ENCODE measurements at places on chromosomes 6 and 20. TPM values are rescaled to one million over a fixed set of nuclear protein-coding genes. Genes with fewer than 3 reads are reported as not detected.

The CST5 gene
- total RNA-seq = 0.79 TPM

The LPIN3 gene
- 17.5 TPM for total RNA-seq

The PM20D2 gene
- 10.3 TPM for total RNA-seq

The C6orf15 gene
- not detected for total RNA-seq

The PLEKHG1 gene
- 48.7 TPM for total RNA-seq

The FGD2 gene
- not detected for total RNA-seq

The TPBG gene
- 168 TPM for total RNA-seq

The METTL24 gene
- total RNA-seq = 10.0 TPM

The CEP85L gene
- total RNA-seq = 8.9 TPM

The HNF4A gene
- total RNA-seq = 19.9 TPM

DNA sequence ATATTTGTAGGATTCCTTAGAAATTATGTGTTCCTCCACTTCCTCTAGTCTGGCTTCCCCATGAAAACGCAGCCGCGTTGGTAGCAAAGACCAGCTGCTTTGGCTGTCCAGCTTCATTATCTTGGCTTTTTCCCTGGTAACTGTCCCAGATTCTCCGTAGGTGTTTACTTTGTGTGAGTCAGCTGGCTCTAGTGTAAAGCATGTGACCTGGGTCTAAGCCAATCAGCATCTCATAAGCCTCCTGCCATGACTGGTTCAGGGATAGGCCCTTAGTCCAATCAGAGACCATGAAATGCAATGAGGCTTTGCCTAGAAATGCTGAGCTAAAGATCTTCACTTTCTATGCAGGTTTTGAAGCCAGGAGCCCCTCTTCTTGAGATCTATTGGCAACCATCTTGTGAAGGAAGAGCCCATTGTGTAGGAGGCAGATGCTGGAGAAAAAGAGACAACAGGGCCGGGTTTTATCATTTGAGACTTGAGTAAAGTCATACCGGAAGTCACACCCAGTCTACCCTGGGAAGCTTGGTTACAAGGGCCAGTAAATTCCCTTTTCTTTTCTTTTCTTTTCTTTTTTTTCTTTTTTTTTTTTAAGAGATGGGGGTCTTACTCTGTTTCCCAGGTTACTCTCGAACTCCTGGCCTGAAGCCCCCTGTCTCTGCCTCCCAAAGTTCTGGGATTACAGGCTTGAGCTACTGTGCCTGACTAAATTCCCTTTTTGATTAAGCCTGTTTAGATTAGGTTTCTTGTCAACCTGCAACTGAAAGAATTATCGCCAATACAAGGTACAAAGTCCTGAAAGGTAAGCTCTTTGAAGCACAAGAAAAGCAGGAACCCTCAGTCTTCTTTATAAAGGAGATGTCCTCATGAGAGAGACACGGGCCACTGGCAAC is 256.5 kb upstream of the RREB1 start:
- H3K27ac ChIP-seq = no peak overlapping the region
- H3K27me3 ChIP-seq = no peaks in the 10 kb centered on the region
- DNase-seq = no peak

GRCh38 chr6:113340371-113340770 is 516.8 kb upstream of the MARCKS start:
- H3K36me3 ChIP-seq = no peaks in the 10 kb centered on the region
- peaks cover 21% of the 10 kb centered on the region for H3K4me1 ChIP-seq
- DNase-seq = no peak
- no peaks in the 10 kb centered on the region for H3K27me3 ChIP-seq
- H3K4me3 ChIP-seq = no peak overlapping the region

DNA sequence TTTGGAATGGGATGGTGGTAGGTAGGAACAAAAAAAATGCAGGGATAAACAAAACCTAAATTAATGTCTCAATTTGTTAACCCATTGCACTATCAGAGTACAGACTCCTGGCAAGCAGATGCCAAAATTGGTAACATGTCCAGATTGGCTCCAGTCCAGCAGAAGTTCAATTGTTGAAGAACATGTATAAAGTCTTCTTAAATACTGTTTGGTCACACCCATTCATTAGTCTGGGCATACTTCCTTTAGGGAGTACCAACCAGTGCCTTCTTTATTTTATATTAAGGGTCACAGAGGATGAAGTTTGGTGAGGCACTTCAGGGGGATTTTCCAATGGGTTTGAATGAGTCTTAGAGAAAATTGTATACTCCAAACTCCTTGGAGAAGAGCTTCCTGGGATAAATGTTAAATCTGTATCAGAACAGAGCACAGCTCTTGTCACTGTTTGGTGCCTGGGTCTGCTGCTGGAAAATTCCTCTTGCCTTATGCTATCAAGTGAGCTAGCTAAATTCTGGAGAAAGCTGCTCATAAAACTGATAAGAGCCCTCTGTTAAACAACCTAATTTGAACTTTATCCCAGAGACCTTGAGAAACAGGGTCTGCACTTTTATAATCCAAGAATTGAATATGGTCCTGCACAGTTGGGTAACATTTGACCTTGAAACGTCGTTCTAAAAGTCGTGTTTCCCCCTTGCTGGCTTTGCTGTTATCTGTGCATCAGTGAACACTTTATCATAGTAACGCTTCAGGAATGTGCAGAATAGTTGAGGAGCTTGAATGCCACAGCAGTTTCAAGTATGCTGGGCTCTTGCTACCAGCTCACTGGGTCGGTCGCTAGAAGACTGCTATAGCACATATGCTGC is 334.1 kb upstream of the CITED2 start:
- no peaks in the 10 kb centered on the region for H3K27me3 ChIP-seq
- no peaks in the 10 kb centered on the region for H3K36me3 ChIP-seq
- H3K4me1 ChIP-seq = peaks cover 17% of the 10 kb centered on the region
- peak overlapping the region; percentile 36 for H3K4me3 ChIP-seq
- peak overlapping the region; percentile 87 for H3K27ac ChIP-seq
- DNase-seq = no peak

DNA sequence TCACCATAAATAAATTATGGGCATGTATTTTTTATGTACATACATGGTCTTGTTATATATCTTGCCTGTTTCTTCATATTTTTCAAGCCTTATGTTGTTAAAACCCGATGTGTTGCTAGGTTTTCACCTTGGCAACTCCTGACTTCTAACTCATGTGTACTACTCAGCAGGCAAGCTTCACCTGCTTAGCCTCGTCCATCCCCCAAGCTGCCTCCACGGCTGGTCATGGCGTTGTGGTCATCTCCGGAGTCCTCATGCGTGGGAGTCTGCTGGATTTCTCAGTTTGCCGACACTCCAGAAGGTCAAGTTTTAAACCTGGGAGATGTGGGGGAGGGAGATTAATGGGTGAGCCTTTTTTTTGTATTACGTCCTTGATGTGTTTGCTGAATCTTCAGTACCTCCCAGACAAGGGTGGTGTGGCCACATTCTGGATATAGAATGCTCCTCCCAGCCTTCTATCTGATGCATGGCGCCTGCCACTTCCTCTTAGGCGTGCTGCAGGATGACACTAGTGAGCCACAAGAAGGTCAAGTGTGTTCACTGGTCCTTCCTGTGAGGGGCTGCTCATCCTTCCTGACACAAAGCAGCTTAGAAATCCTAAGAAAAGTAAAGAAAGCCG is 26.6 kb upstream of the EDN3 start:
- no peak overlapping the region for H3K27ac ChIP-seq
- no peaks in the 10 kb centered on the region for H3K36me3 ChIP-seq
- H3K4me3 ChIP-seq = no peak overlapping the region
- DNase-seq = no peak
- H3K27me3 ChIP-seq = peaks cover 14% of the 10 kb centered on the region
- peaks cover 29% of the 10 kb centered on the region for H3K4me1 ChIP-seq

DNA sequence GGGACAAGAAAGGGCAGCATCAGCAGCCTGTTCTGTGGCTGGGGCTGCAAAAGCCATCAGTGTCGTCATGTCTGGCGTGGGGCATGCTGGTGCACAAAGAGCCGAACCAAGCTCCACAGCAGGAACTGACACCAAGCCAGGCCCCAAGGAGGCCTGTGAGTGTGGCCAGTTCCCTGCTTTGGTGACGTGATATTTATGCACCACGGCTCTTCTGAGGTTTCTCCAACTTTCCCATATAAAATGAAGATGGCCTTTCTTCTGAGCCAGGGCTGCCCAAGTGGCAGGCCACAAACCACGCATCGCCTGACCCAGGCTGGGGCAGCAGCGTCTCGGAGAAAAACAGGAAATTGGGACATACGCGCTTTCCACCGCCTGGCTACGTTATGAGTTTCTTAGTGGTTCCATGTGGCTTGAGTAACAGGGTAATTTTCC is 109.9 kb downstream of the RIN2 start:
- H3K4me1 ChIP-seq = no peaks in the 10 kb centered on the region
- H3K4me3 ChIP-seq = no peak overlapping the region
- H3K27ac ChIP-seq = no peak overlapping the region
- H3K36me3 ChIP-seq = peaks cover 40% of the 10 kb centered on the region

GRCh38 chr6:24408719-24409410 is 6.1 kb downstream of the MRS2 start:
- H3K4me3 ChIP-seq = no peak overlapping the region
- H3K36me3 ChIP-seq = peaks cover 28% of the 10 kb centered on the region
- peaks cover 12% of the 10 kb centered on the region for H3K4me1 ChIP-seq

GRCh38 chr6:143123081-143123480 is 62.4 kb downstream of the AIG1 start:
- DNase-seq = no peak
- H3K4me1 ChIP-seq = no peaks in the 10 kb centered on the region
- H3K4me3 ChIP-seq = no peak overlapping the region
- H3K27ac ChIP-seq = no peak overlapping the region
- H3K36me3 ChIP-seq = peaks cover 3% of the 10 kb centered on the region
- H3K27me3 ChIP-seq = no peaks in the 10 kb centered on the region

DNA sequence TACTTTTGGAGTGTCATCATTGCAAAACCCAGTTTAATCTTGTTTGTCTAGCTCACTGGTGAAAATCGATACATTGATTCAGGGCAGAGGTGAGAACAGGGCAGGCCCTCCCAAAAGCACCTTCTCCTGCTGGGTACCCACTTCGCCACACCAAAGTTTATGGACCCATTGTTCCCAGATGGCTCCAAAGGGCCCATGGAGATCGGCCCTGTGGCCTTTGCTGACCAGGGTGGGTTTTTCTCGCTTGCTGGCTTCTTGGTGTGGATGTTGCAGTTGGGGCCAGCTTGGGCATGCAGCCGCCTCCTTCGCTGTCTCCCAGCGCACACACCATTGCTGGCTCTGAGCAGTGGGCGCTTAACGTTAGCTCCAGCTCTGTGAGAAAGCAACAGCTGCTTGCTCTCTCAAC is 178.1 kb upstream of the PDE10A start:
- peaks cover 44% of the 10 kb centered on the region for H3K27me3 ChIP-seq
- H3K4me1 ChIP-seq = peaks cover 22% of the 10 kb centered on the region
- H3K27ac ChIP-seq = no peak overlapping the region
- no peaks in the 10 kb centered on the region for H3K36me3 ChIP-seq

- peaks cover 26% of the 10 kb centered on the region for H3K4me1 ChIP-seq
- H3K36me3 ChIP-seq = no peaks in the 10 kb centered on the region
- no peak overlapping the region for H3K4me3 ChIP-seq
- no peak for DNase-seq
- H3K27me3 ChIP-seq = no peaks in the 10 kb centered on the region
Measured at GRCh38 chr6:112439432-112439831, 92.3 kb downstream of the RFPL4B start.

DNA sequence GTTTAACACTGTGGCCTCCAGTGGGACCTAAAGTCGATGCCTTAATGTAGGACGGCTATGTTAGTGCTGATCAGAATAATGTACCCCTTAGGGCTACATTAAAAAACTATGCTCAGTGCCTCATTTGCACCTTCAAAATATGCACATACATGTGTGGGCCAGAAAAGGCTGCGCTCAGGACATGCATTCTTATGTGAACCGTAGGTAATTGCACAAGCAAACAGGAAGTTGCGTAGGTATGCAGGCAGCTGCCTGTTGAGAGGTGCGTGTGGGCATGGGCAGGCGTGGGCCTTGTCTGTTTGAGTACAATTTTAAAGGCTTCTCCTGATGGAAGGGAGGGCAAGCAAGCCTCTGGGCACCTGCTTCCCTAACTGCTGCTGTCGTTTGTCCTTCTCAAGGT is 116.2 kb upstream of the JAG1 start:
- no peak overlapping the region for H3K27ac ChIP-seq
- H3K36me3 ChIP-seq = no peaks in the 10 kb centered on the region
- no peak for DNase-seq
- peaks cover 36% of the 10 kb centered on the region for H3K27me3 ChIP-seq
- no peak overlapping the region for H3K4me3 ChIP-seq

GRCh38 chr6:42331019-42331418 is 113.4 kb upstream of the MRPS10 start:
- peaks cover 4% of the 10 kb centered on the region for H3K36me3 ChIP-seq
- no peak overlapping the region for H3K4me3 ChIP-seq
- no peak overlapping the region for H3K27ac ChIP-seq
- no peaks in the 10 kb centered on the region for H3K27me3 ChIP-seq

DNA sequence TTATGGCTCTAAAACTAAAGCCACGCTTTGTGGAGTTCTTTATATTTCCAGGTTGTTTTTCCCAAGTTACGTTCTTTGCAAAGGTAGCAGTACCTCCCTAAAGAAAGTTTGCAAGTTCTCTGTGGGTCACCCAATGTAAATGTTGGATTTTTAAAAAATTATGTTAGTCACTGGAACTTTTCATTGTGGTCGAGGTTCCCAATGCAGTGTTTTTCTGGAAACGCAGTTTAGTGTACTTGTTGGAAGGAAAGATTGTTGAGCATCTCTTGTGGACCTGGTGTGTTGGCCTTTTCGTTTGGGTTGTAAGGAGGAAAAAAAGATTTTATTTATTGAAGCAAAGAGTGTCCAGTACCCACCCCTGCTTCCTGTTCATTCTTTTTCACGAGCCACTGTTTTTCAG is 1.4 kb downstream of the TOP1 start:
- DNase-seq = no peak
- H3K4me3 ChIP-seq = peak overlapping the region; percentile 95
- H3K27me3 ChIP-seq = no peaks in the 10 kb centered on the region
- peaks cover 41% of the 10 kb centered on the region for H3K4me1 ChIP-seq

DNA sequence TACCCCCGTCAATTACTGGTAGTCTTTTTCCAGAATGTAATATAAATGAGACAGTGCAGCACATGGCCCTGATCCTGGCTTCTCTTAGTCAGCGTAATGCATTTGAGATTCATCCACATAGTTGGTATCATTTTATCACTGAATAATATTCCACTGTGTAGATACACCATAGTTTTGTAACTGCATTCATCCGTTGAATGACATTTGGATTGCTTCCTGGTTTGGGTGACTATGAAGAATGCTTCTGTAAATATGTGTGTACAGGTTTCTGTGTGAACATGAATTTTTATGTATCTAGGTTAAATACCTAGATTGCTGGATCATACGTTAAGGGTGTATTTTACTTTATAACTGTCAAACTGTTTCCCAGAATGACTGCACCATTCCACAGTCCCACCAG is 62.6 kb upstream of the STMND1 start:
- no peaks in the 10 kb centered on the region for H3K36me3 ChIP-seq
- H3K4me1 ChIP-seq = peaks cover 20% of the 10 kb centered on the region
- H3K27me3 ChIP-seq = no peaks in the 10 kb centered on the region
- H3K4me3 ChIP-seq = no peak overlapping the region
- DNase-seq = no peak

- peaks cover 40% of the 10 kb centered on the region for H3K4me1 ChIP-seq
- H3K4me3 ChIP-seq = no peak overlapping the region
- no peaks in the 10 kb centered on the region for H3K36me3 ChIP-seq
- peaks cover 3% of the 10 kb centered on the region for H3K27me3 ChIP-seq
- no peak for DNase-seq
- H3K27ac ChIP-seq = no peak overlapping the region
Measured at GRCh38 chr6:61887423-61887822, 398.6 kb downstream of the KHDRBS2 start.
